ENCODE measurements at places on chromosomes 5 and 9.
A peak's percentile ranks its signal among the peaks of the same experiment; 100 is the strongest.

GRCh38 chr9:94859891-94860290, 133.4 kb downstream of the AOPEP start:
- DNase-seq = no peak

DNA sequence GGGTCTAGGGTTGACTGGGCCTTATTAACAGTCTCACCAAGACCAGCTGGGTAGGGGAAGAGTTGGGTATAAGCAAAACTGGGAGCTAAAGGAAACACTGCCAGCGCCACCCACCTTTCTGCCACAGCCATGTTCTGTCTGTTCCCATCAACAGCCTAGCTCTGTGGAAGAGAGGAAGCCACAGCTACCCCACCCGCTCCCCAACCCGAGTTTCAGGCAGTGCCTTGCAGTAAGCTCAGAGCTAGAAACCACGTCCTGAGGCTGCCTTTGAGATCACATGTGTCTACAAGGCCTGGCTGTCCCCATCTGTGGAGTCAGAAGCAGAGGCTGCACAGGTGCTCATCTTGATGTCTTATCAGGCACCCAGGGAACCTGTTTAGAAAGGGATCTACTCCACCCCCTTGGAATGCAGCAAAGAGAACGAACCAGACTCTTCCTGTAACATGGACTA, 15.3 kb downstream of the HNRNPH1 start:
- no peak for DNase-seq

- no peak for DNase-seq
Observed at GRCh38 chr9:12798066-12798770, 23.4 kb downstream of the LURAP1L start.

DNA sequence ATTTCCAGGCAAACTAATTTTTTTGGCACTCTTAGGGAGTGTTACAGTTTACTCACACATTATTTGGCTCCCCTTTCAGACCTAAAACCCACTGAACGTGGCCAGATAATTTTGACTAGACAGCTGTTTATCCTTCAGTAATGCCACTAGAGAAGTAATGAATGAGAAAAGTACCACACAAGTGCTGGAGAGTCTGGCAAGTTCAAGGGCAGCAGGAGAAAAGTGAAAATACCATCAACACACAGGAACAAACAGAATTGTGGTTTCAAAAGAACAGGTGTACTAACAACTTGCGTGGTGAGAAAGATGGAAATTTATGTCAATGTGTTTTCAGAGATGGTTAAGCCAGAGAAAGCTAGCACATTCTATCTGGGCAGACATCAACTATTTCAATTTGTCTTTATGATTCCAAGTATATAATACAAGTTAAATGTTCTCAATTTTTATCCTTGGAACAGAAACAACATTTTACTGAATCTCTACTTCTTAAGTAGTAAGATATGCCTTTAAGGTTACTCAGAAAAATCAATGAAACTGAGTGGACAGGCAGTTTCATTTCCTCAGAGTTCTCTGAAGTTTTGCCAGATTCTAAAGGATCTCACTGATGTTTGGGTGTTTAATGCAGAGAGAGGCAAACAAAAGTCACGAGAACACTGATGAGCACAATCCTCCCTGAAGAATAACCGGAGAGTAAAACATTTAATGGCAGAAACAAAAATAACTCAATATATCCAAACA, 91.0 kb downstream of the ARSB start:
- no peak for DNase-seq

- DNase-seq = no peak
Observed at GRCh38 chr5:78779771-78780616, 131.4 kb upstream of the LHFPL2 start.

GRCh38 chr9:5263351-5264218, 32.4 kb downstream of the INSL4 start:
- peak; percentile 23 for DNase-seq

DNA sequence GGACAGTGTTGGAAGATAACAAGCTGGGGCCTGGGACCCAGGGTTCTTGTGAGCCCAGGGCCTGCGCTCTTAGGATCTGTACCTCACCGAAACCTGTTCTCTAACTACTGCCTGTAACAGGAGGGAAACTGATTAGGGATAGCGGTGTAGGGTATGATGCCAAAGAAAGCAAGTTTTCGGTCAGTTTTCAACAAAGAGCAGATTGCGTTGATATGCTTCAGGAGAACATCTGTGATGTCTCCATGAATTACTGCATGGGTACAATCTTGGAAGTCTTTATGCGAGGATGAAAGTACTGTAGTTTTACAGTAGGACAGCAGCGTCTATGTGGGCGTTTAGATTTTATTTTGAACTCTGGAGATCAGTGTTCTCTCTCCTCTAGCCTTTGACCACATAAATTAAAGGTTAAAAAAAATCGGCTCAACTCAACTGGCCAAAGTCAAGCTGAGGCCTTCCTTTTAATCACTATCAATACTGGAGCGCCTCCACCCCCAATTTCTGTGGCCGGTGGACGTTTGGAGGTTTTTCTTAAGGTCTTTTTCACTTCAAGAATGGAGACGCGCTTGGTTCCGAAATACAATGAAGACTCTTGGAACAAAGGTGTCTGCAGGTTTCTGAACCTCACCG, 3.0 kb downstream of the NFIL3 start:
- DNase-seq = no peak

DNA sequence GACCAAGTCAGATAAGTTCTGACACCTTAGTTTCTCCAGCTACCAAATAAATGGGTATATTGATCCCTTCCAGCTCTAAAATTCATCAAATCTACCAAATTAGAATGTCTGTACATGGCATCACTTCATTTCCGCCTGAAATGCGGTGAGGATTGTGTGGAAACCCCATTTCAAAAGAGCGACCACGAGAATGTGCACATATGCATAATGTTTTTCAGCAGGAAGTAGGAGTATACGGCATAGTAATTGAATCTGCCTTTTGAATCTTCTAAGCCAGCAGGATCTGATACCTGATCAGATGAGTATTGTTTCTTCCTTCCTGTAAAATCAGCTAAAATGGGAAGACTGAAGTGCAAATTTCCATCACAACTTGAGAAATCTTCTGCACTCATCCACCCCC, 418.6 kb downstream of the TMEM38B start:
- no peak for DNase-seq

- no peak for DNase-seq
Observed at GRCh38 chr9:126678989-126679388, 65.3 kb downstream of the LMX1B start.

DNA sequence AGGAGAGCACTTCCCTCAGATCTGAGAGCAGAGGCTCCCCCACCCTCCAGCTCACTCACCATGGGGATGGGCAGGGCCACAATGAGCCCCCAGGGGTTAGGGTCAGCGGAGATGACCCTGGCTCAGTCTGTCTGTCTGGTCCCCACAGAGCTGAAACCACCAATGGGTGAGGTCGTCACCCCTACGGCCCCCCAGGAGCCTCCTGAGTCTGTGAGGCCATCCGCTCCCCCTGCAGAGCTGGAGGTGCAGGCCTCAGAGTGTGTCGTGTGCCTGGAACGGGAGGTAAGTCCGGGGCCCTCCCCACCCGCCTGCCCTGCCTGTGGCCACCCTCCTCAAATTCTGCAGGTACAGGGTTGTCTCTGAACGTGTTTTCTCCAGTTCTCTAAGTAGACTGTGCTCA, 49.6 kb downstream of the LRSAM1 start:
- DNase-seq = no peak

- no peak for DNase-seq
Observed at GRCh38 chr5:179435731-179436315, 90.6 kb upstream of the ADAMTS2 start.

DNA sequence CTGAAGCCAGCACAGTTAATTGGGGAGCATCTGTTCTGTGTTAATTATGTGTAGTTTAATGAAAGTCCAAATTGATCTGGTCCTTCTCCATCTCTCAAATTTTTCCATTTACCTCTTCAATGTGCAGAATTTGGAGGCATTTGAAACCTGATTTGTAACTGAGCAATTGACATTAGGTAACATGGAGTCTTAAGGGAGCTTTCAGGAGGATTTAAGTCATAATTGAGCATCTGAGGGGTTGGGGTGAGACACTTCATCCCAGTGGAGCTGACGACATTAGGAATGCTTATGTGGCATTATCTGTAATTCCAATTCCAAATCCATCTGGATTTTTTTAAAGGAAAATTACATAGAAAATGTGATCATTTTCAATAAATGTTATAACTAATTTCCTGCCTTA, 1015.9 kb downstream of the TLE1 start:
- no peak for DNase-seq

- DNase-seq = no peak
Observed at GRCh38 chr5:163496286-163496685, 9.1 kb upstream of the MAT2B start.

DNA sequence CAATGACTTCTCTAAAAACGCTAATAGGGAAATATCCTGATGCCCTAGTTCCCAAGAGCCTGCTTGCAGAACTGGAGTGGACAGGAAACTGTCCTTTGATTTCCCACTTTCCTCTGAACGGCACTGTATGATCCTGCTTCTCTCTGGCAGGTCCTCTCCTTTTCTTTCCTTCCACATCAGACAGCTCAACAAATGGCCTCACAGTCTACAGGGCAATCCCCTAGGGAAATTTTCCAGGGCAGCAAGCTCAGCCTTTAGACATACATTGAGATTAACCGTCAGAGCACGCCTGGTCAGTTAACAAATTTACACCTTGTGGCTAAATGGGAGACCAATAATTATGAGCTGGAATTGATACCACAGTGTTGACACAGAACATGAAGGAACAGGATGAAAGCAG, 164.9 kb downstream of the SLC24A2 start:
- DNase-seq = no peak

Measured in LNCaP clone FGC (cell line).